ENCODE measurements at places on chromosomes 6 and 20.

DNA sequence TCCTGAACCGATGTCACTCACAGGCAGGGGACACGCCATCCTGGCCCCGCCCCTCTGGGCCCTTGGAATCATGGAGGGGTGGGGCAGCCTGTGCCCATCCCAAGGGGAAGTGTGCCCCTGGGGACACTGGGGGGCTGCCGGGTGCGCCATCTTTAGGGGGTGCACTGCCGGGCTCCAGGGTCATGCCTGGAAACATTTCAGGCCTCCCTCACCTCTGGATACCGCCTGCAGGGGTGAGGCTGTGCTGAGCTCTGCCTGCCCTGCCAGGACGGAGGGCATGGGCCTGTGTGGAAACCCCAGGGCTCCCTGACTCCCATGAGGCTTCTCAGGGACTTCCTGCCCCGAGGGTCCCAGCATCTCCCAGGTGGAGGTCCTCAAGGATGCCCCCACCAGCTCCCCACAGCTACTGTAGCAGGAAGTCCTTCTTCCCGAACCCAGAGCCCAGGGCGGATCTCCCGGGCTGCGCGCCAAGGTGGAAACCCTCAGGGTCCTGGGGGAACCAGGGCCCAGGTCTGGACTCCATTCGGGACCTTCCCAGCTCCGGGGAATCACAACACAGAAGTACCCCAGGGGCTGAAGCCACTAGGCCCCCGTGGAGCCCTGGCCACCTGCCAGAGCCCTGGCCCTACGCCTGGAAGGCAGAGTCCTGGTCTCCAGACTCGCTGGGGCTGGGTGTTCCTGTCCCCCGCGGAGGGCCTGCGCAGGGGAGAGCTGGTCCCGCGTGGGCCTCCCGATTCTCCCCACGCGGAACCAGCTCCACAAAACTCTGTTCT is 15.6 kb downstream of the CHRNA4 start:
- no peak for DNase-seq

GRCh38 chr20:13205425-13205824 is 15.6 kb upstream of the ISM1 start:
- DNase-seq: no peak

DNA sequence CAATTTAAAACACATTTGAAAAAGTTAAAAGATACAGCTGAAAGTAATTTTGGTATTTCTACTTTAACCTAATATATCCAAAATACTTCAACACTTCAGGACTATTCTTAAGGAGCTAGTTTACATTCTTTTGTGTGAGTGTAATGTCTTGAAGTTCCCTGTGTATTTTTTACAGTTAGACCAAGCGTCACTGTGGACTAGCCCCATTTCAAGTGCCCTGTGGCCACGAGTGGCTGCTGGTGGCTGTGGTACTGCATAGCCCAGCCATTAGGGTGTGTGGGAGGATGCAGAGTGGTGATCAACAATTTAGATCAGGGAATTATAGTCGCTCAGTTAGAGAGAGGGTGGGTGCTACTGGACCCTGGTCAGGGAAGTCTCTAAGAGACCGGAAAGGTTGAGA is 869 bp upstream of the CST5 start:
- no peak for DNase-seq

DNA sequence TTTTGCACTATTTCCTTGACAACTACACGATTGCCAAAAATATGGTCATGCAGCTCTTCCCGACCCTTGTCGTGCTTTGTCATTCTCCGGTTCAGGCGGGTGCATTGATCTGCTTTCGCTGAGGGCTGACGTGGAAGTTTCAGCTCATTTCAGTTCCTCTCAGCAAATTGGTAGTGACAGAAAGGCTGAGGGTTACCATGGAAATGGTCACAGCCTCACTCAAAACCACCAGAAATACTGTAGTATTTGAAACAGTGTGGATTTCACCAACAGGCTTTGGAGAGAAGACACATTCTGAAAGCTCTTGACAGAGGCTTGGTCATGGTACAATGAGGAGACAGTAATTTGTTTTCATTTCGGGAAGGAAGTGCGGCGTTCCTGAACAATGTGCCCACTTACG is 99.7 kb upstream of the EXOC2 start:
- DNase-seq: peak; percentile 76

GRCh38 chr6:106315765-106316374 is 9.7 kb downstream of the ATG5 start:
- peak; percentile 21 for DNase-seq

DNA sequence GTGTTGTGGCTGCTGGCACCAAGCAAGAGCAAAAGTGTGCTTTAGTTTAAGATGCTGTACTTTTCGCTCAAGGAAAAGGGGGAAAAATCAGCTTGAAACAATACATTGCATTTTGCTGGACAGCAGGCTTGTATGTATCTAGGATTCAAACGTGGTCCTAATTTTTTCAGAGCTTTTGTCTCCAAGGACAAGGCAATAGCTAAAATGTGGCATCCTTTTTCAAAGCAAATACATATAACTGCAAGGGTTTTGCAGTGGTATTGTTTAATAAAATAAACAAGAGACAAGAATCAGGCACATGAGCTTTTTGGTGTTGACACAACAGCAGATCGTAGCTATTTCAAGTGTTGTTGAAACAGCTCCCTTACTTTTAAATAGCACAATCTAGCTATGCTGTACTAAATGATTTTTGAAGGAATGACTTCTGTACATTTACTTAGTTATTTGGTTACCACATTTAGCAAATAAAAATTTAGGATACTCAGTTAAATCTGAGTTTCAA is 137.0 kb upstream of the HEY2 start:
- DNase-seq: no peak

DNA sequence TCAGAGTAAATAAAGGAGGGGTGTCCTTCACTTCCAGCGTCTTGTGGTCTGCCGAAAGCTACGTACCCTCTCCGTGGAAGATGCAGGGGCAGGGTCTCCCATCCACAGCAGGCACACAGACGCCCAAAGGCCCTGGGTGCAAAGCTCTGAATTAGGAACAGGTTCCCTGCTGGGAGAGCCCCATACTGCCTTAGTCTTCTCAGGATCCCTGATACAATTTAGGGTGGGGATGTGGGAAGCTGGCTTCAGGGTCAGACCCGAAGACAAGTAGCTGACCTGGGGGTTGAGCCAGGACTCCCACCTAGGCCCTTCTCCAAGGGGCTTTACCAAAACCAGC is 74.1 kb downstream of the TTLL2 start:
- DNase-seq: no peak

DNA sequence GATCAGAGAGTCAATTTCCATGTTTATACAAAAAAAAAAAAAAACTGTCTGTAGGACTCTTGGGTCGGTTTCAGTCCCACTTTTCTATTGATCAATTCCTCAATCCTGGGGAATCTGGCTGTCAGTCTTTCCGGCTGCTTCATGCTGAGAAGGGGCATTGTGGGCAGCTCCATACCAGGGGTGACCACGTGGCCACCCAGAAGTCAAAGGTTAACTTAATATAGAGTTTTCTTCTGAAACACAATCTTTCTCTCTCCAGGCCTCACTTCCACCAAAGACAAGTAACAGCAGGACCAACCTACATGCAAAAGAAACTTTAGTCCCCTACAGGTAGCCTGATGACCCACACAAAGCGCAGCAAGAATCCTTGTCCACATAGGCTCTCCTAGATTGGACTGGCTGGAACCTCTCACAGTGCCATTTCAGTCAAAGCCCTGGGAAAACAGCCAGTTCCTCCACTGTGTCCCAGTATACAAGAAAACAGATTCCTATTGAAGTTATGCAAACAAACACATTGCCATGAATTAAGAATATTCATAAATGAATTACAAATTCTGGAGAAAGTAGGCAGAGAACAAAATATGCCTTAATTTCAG is 18.5 kb upstream of the SERPINB9 start:
- DNase-seq: no peak

- no peak for DNase-seq
Measured at GRCh38 chr6:145838305-145838704, 23.7 kb upstream of the FBXO30 start.

DNA sequence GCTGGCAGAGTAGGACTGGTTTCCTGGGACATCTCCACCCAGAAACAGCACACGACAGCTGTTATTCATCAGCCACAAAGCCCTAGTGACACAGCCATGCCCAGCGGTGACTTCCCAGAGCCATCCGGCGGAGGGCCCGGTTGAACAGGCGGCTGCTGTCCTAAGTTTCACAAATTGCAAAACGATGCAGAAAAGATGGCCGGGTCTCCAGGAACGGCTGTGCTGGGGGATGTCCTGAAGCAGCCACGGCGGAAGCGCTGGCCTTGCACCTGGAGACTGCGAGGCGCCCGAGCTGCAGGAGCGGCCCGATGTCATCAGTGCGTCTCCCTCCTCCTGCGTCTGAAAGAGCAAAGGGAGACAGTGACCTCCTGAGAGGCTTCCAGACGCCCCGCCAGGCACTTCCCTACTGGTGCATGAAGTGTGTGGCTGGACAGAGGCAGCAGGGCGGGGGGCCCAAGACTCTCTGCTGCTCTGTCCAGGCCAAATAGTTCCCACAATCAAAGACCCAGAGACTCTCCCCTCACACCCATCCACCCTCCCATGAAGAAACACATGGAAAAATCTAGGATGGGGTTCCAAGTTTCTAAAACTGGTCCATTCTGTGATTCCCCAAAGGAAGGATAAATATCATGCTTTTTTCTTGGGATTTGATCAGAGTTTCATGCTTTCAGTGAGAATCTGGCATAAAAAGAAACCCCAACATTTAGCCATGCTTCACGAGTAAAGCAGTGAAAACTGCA is 44.0 kb downstream of the SSR1 start:
- DNase-seq: no peak

- DNase-seq: no peak
Measured at GRCh38 chr6:15854826-15855710, 192.2 kb upstream of the DTNBP1 start.

DNA sequence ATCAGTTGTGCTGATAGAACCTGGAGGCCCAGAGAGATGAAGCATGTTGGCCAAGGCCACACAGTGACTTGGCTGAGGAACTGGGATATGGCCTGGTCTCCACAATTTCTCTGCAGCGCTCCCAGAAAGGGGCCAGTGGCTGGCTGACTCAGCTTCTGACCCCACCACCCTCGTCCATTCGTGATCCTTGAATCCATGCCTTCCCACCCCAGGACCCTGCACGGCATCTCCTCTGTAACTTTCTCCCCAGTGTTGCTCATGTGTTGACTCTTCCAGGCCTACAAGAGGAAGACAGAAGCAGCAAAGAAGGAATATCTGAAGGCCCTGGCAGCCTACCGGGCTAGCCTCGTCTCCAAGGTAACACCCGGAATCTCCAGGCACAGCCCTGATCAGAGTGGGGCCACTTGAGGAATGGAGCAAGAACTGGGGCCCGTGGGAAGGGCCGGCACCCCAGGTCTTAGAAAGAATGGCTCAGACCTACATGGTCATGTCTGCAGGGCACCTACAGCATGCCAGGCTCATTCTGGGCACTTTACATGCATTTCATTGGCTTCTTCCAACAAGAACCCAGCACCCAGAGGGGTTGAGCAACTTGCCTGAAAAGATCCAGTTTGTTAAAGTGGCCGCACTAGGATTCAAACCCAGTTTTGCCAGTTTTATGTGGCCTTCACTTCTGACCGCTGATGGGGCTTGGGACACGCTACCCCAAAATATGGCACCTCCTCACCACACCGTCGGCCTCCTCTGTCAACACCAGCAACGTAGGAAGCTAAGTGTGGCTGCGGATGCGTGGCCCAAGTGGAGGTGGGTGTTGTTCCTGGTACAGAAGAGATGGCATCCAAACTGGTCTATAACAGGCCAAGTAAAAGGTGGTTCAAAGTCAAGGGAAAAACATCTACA is 122.2 kb downstream of the JPH2 start:
- DNase-seq: no peak

DNA sequence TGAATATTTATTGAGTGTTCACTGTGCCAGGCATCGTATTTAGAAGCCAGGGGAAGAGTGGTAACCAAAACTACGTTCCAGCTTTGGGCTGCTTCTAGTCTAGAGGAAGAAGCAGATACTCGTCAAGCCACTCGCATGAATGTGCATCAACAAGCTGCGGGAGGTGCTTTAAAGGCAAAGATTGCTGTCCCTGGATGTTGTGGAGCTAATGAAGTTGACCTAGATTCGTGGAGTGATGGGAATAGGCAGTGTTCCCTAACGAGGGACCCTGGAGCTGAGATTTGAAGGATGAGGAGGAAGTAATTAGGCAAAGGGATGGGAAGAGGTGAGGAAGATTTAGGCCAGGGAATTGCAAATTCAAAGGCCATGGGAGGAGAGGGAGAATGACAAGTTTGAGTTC is 118.9 kb downstream of the TMEM170B start:
- no peak for DNase-seq

- no peak for DNase-seq
Measured at GRCh38 chr6:10407674-10408054, 7.2 kb downstream of the TFAP2A start.

DNA sequence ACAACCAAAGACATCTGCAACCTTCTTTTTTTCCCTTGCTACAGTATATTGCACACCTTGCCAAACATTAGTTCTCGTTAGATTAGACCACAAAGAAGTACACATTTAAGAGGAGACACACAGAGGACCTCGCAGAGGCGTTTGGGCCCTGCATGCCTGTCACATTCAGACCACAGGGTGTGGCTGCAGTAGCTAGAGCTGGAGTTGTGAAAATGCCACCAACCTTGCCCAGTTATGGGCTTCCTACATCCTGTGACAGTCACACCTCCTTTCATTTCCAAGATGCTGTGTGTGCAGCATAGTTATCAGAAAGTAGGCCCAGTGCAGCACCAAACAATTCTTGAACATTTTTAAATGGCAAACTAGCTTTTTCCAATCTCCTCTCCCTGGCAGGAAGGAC is 2.4 kb downstream of the SYNE1 start:
- DNase-seq: no peak

- DNase-seq: no peak
Measured at GRCh38 chr6:103273048-103273447, 1586.7 kb downstream of the HACE1 start.

- peak; percentile 17 for DNase-seq
Measured at GRCh38 chr6:4134841-4135664, at the start of gene ECI2. TSS of gene ECI2 (minus strand) at chr6:4135575. CDS start at chr6:4135560, 15 bp downstream.

GRCh38 chr6:119067091-119067490 is 11.4 kb downstream of the FAM184A start:
- no peak for DNase-seq

DNA sequence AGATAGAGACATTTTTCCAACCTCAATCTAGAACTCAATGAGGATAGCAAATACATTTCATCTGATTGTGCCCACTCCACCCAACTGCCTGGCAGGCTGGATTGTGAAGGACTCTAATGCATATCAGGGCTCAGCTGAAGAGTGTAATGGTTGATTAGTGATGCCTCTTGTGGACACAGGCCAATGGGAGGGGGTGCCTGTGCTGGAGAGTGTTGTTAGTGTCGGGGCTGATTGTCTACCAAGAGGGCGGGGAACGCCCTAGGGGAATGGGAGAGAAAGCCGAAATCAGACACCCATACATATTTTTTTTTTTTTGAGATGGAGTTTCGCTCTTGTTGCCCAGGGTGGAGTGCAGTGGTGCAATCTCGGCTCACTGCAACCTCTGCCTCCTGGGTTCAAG is 103.7 kb upstream of the SALL4 start:
- no peak for DNase-seq

GRCh38 chr20:6812530-6812929 is 45.0 kb downstream of the BMP2 start:
- no peak for DNase-seq

DNA sequence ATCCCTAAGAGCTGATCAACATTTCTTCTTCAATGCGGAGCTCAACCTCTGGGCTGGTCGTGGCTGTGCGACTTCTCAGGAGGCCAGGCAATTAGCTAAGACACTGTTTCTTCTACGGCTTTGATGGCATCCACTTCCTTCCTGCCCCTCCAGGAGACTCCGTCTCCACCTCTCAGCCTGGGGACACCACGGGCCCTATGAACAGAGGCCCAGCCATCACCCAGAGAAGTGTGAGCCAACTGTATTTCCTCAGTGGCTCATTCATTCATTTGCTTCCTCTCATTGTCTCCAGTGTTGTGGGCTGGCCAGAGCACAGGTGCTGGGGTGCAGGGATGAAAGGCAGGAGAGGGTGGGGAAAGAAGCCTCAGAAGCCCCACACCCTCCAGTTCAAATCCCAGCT is 51.8 kb upstream of the APCDD1L start:
- DNase-seq: no peak

Data from MV-4-11 (cell line).